ENCODE measurements at places on chromosomes 1 and 21.
A peak's percentile ranks its signal among the peaks of the same experiment; 100 is the strongest.

GRCh38 chr1:232110281-232111090 is 483.9 kb downstream of the DISC1 start:
- peak; percentile 95 for DNase-seq

- DNase-seq = no peak
These were observed 279.5 kb upstream of the NR5A2 start for GRCh38 chr1:199747984-199748383.

GRCh38 chr1:42176902-42177519 is 12.5 kb upstream of the GUCA2A start:
- DNase-seq = peak; percentile 41

DNA sequence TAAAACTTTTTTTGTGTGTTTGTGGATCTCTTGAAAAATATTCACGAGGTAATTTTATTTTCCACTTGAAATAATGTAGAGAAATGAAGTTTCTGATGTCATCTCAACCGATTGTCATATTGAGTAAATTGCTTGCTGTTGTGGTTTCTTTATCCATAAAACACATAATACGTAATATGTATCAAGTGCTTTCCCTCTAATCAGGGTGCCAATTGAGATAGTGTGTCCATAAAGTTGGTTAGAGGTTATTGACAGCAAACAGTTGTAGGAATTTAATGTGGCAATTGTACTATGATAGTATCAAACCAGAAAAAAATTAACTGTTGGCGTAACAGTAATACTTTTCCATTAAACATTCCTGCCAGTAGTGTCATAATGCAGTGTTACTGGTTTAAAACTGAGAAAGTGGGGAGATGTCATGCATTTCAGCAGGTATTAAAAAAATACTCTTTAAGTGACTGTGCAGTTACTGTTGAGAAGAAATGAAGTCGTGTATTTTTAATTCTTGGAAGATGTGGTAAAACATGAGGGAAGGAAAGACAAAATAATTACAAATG is 38.3 kb downstream of the USP25 start:
- peak; percentile 44 for DNase-seq

DNA sequence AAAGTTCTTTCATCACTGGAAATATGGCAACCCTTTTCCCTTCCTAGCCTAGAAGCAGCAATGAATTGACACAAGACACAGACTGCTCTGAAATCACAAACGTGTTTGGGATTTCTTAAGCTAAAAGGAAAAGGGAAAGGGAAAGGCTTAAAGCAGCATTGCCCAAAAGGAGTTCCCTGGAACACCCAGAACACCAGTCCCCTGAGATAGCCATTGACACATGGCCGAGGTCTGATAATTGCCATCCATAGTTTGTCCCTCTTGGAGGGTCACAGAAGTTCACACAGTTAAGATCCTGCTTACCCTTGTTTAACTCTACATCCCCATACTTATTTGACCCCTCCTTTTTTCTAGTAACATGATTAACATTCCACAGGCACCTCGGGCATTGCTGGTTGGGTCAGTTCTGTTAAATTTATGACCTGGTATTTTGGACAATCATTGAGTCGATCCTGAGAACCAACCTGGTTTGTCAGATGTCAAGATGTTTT is 72.9 kb downstream of the ZNF281 start:
- DNase-seq = no peak

DNA sequence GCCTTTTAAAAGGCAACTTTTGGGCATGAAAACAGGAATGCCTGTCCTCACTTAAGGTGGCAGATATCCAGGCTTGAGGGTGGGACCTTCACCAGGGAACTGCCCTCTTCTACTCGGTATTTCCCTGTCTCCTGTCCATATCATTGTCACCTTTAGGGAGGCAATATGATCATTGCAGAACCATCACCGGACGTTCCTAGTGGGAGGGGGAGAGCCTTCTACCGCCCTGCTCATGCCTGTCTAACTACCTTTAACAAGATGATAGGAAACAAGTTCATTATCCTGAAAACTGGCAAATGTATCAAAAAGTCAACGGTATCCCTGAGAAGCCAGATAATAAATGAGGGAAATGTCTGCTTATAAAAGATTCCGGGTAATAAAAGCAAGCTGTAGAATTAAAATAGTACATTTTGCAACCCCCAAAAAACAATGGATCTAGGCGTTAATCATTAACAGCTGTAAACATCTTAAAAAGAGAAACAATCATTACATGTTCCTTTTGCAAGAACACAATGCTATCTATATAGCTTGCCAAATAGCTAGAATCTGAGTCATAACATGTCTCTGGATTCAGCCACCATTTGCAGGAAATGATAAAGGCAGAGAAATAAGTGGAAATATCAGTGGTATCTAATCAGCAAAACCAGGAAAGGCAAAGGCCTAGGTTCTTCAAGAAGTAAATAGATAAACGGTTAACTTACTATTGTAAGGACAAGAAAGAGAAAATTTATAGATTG is 852.9 kb upstream of the ADGRL4 start:
- peak; percentile 87 for DNase-seq

- no peak for DNase-seq
These were observed 119.1 kb upstream of the GRIK3 start for GRCh38 chr1:37153116-37154100.

GRCh38 chr1:160370561-160371345 is 3.9 kb downstream of the NHLH1 start:
- DNase-seq = no peak

Data from fibroblast of skin of right biceps (primary cell).